ENCODE measurements at places on chromosomes 3 and 15.

GRCh38 chr15:36430726-36431265 lies 148.6 kb upstream of the CDIN1 start:
- no peak for DNase-seq

DNA sequence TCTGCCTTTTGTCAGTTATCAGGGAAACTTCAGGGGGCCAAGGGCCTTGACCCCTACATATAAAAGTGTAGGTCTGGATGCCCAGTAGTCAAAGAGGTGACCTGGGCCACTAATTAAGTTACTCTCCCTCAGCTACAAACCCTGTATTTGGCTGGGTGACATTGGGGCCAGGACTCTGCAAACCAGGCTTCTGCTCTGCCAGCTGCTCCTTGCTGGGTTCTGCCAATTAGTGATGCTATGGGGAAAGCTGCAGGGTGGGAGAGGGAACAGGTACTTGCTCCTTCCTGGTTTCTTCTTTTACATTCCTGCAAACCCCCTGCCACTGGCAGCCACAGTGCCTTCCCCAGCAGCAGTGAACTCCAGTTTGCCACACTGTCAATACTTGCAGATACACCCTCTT lies 179.2 kb downstream of the CADPS start:
- no peak for DNase-seq

DNA sequence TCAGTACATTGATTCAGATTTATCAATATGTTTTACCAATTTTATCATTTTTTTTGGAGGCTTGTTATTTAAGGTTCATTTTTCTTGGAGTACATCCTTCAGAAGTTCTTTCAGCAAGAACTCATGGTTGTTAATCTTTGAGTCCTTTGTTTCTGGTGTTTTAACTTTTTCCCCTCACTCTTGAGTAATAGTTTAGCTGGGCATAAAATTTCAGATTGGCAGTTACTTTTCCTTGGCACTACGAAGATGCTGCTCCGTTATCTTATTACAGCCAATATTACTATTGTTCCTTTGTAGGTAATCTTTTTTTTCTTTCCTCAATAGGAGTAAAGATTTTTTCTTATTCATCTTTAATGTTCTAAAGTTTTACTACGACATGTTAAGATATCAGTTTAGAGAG lies 9.8 kb downstream of the LRRC58 start:
- DNase-seq: no peak

- DNase-seq: no peak
Measured at GRCh38 chr3:100173961-100174360, 59.7 kb upstream of the FILIP1L start.

- DNase-seq: no peak
Measured at GRCh38 chr3:27279123-27279522, 90.1 kb downstream of the NEK10 start.
